B cell (primary cell): ENCODE measurements at places on chromosomes 3 and 15.

- no peak for DNase-seq
These were observed 45.3 kb downstream of the ZPLD1 start for GRCh38 chr3:102480139-102480538.

GRCh38 chr3:147400111-147400510 lies 6.2 kb downstream of the ZIC4 start:
- no peak for DNase-seq

DNA sequence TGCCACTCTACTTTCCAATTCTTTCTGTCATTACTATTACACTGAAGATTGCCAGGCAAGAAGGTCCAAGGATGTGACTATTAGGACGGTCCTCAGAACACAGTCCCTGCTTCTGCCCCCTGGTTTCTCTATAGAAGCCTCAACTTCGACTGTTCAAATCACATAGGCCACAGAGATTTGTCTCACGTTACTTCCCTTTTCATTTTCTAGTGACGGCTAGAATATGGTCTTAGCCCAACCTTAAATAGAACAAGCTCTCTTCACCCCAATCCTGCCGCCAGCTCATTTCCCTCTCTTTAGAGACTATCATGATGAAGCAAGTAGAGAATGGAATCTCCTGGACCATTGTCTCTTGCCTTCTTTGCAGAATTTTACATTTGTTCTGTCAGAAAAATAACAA lies 84.9 kb downstream of the TIGIT start:
- peak; percentile 17 for DNase-seq

- DNase-seq, result no peak
These were observed 61.7 kb downstream of the STRIT1 start for GRCh38 chr3:155231792-155232191.

GRCh38 chr3:124281453-124282316 lies 289.8 kb upstream of the ROPN1 start:
- DNase-seq, result no peak

GRCh38 chr3:10253731-10254130 lies 5.5 kb downstream of the TATDN2 start:
- no peak for DNase-seq

GRCh38 chr3:156963096-156963495 lies 136.9 kb downstream of the LEKR1 start:
- DNase-seq, result no peak

DNA sequence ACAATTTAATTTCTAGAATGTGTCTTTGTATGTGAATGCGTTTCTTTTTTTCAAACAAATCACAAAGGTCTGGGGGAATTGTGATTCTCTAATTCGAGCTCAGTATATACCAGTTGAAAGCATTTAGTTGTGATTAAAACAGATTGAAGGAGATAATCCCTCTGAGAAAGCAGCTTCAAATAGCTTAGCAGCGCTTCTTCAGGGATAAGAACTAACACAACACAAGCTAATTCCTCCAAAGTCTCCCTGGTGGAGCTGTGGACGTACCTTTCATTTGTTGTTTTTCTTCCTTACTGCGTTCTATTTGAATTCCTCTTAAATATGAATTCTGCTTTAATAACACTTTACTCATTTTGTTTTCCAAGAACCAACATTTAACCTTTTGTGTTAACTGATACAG lies 286.7 kb downstream of the ROBO2 start:
- no peak for DNase-seq

DNA sequence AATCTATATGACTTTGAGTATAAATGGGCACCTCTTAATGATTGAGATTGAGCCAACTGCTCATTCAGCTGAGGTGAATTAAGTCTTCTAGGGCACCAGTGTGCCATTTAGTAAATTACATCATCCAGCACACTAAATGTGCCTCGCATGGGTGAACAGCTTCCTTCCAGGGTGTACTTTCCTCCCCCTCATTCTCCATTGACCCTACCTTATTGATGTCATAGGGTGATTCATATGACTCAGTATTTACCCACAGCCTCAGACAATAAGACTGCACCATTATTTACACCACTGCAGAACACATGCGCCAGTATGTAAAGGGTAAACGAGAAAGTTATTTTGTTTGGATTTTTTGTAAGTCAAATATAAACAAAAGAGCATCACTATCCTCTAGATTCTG lies 185.2 kb upstream of the ARL6 start:
- no peak for DNase-seq

GRCh38 chr3:112293368-112294321 lies at the start of gene SLC9C1:
Gene SLC9C1, minus strand, starts transcription at chr3:112294216. Its CDS starts 7,425 bp downstream, at chr3:112286791.
- peak; percentile 79 for DNase-seq

DNA sequence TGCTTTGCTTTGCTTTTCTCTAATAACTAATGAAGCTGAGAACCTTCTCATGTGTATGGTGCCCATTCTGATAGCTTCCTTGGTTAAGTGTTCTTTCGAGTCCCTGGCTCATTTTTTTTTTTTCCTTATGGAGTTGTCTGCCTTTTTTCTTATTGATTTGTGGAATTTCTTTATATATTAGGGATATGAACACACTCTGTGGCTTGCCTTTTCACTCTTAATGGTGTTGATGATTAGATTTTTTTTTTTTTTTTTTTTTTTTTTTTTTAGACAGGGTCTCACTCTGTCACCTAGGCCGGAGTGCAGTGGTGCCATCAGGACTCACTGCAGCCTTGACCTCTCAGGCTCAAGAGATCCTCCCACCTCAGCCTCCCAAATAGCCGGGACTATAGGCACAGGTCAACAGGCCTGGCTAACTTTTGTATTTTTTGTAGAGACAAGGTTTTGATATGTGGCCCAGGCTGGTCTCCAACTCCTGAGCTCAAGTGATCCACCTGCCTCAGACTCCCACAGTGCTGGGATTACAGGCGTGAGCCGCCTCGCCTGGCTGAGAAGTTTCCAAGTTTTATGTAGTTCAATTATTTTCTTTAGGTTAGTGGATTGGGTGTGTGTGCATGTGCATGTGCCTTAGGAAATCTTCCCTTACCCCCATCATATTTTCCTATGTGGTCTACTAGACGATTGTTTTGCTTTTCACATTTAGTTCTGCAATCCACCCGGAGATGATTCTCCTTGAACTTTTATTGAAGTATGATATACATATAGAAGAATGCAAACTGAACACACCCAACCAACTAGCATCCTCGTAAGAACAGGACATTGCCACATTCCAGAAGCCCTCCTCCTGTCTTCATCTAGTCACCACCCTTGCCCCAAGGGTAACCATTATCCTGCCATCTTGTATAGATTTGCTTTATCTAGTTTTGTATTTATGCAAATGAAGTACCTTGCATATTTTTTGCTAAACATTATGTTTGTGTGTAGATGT lies 1.7 kb upstream of the SNRPA1 start:
- no peak for DNase-seq

GRCh38 chr3:94101860-94102259 lies 39.0 kb downstream of the NSUN3 start:
- DNase-seq, result no peak

- no peak for DNase-seq
These were observed 5.8 kb downstream of the TASOR start for GRCh38 chr3:56677286-56677685.

DNA sequence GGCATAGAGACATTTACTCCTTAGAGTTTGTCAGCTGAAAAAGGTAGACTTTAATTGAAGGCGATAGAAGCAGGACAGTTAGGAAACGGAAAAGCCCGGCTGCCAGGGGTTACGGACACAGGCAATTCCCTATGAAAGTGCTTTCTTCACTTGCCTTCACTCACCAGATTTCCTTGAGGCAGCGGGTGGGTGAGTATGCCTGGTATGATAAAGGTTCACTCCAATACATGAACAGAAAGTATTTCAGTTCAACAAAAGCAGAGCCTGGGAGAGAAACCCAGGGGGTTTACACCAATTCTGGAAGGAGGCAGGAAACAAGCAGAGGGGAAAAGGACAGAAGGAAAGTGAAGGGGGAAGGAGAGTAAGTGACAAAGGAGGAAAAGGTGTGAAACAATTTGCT lies 53.9 kb downstream of the QTRT2 start:
- no peak for DNase-seq
